T-helper 2 cell (primary cell): ENCODE measurements at places on chromosomes 2 and 18.

- no peak for DNase-seq
Measured at GRCh38 chr2:160305081-160305750, 105.1 kb upstream of the ITGB6 start.

GRCh38 chr2:170742896-170743529 lies 27.2 kb upstream of the ERICH2 start:
- DNase-seq: no peak

GRCh38 chr18:57921708-57922107 lies 118.6 kb upstream of the ATP8B1 start:
- no peak for DNase-seq

GRCh38 chr2:241666627-241667400 lies 19.8 kb downstream of the DTYMK start:
- no peak for DNase-seq

- no peak for DNase-seq
Measured at GRCh38 chr2:133561045-133561852, 7.0 kb downstream of the NCKAP5 start.

DNA sequence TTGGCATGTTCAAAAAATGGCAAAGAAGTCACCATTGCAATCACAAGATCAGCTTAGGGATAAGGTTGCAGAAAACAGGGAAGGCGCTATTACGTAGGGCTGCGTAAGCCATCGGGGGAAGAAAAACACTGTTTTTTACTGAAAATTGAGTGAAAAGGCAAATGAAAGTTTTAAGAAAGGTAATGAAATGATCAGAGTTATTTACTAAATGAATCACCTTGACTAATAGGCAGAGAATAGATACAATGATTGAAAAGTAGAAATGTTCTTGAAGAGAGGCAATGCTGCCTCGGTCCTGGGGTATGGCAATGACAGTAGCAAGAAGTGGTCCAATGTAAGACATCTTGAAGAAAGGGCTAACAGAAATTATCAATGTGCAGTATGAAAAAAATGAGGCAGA lies 1227.8 kb upstream of the ZEB2 start:
- no peak for DNase-seq

- DNase-seq: no peak
Measured at GRCh38 chr2:196742685-196743084, 56.8 kb downstream of the GTF3C3 start.

GRCh38 chr18:28439870-28440269 lies 262.9 kb upstream of the CDH2 start:
- DNase-seq: no peak

DNA sequence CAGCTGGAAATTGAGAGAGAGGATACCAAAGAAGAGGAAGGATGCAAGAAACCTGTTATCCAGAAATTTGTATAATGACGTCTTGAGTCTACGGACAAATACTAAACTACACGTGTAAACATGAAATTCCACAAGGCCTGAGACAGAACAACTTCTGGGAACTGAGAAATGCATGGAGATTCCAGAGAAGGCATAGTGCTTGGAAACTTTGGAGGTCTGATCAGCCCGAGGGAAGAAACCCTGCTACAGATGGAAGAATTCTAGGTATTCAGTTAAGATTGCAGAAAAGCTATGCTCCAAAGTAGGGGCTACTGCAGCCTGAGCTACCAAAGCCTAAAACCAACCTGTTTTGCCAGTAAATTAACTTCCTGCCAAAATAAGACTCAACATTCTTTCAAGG lies 120.4 kb downstream of the PDCL3 start:
- no peak for DNase-seq

- no peak for DNase-seq
Measured at GRCh38 chr2:234251326-234252271, 201.1 kb downstream of the SPP2 start.

DNA sequence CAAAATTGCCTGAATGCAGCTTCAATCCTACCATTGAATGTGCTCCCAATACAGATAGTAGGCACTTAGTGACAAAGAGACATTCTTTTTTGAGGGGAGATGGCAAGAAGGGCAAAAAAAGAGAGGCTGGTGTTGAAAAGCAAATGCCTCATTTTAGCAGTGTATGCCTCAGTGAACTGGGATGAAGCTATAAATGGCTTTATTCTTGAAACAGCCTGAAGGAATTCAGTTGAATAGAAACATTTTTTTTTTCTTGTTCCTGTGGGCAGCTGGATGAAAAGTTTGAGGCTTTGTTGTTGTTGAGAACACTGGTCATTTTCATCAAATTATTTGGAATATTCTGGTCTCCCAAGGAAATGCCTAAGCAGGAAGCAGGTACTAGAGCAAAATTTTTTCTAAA lies 228.9 kb downstream of the RNF144A start:
- no peak for DNase-seq

DNA sequence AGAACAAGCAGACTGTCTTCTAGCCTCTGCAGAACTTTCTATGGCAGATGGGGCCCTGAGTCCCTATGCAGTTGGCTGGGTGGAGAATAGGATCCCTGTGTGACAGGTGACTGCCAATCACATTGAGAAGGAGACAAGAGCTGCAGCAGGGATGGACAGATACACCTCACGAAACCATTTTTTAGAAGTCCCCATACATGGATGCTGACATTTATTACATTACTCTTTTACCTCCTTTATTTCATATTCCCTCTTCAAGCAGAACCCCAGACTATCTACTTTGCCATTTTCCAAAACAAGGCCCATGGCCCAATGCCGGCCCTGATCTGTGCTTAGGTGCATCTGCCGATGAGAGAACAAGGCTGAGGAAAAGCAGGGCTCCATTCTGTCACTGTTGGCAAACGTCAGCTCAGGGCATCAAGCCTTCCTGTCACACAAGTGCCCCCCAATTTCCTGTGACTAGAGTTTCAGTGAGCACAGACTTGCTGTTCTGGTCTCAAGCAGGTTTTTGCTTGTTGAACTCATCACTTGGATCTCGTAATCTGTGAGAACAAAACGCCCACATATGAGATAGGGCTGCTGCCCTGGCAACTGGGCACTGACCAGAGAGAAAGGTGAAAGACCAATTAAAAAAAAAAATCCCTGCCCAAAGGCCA lies 35.8 kb downstream of the LOXHD1 start:
- DNase-seq: no peak

- DNase-seq: no peak
Measured at GRCh38 chr2:177174486-177174885, 38.1 kb upstream of the HNRNPA3 start.
